ENCODE measurements at places on chromosomes 2 and 18.

GRCh38 chr2:119142824-119143223 lies 15.7 kb downstream of the C1QL2 start:
- no peak for DNase-seq

DNA sequence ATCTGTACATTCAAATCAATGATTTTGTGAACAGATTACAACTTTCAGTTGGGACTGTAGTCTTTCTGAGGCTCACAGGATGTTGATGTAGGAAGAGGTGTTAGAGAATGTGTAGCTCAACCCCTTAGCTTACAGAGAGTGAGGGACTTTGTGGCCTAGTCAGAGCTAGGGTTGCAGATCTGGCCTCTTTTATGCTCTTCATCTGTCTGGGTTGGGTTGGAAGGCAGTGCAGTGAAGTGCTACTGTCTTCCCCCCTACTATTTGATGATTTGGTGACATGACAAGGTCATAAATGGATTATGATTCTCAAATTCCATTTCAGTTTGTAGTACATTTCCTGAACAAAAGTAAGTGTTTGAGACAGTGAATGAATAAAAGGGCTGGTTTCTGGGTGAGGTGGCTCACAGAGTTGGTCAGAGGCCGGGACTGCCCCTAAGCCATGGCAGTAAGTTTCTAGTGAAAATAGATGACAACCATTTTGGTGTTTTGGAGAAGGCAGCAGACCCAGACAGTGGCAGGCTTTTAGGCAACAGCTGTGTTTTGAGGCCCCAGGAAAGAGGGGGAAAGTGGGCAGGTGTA lies 21.6 kb downstream of the MAP4K4 start:
- no peak for DNase-seq

DNA sequence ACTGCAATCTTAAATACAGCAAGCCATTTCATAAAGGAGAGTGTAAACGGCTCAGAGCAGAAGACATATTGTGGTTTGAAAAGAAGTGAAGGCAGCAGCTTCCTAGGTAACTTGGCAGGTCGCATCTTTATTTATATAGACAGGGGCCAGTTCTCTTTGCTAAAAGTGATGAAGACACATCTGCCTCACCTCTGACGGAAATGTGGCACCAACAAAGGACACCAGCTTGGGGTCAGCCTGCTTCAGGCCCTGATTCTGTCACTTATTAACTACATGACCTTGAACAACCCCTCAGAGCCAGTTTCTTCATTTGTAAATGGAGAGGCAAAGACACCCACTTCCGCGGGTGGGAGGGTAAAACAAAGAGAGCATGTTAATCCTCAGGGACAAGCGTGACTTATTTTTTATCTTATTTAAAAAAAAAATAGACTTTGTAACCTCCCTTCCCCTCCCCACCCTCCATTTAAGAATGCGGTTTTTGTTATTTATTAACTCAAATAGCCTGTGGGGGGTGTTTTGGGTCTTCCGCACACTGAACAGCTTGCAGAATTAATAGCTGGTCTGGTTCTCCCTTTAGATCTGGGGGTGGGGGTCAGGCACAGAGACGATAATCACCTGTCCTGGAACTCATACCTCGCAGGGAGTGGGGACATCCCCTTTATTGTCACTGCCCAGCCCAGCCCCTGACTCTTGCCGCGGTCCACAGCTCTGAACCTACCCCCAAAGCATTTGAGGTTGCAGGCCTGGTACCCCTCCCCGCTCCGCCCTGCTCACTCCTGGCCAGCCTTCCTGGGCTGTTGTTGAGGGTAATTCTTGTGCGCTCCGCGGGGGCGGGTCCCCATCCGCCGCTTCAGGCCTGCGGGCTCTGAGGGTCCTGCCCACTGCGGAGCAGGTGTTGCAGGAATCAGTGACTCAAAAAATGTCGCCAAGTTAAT lies 64.2 kb upstream of the TMEM17 start:
- DNase-seq = no peak

DNA sequence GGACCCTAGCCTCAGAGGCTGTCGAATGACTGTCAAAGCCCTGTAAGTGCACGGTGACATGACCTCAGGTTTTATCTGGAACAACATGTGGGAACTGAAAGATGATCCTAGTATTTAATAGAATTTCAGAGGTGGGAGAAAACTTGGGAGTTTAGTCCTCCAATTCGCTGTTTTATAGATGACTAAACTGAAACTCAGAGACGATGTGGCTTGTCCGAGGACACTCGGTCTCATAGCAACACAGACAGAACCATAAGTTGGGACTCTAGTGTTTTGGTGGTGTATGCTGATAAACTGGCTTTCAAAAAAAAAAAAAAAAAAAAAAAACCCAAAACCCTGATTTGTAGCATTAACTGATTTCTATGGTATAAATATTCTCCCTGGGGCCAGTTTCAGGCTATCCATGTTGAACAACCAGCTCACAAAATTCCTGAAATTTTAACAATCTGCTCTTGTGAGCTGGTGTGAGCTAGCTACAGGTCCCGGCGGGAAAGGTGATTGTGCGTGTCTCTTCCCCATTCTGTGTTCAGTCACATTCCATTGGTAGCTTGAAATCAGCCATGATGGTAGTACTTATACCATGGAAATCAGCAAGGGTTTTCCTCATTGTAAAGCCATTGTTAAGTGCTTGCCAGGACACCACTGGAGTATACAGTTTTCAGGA lies 195.5 kb upstream of the EPAS1 start:
- DNase-seq = no peak

DNA sequence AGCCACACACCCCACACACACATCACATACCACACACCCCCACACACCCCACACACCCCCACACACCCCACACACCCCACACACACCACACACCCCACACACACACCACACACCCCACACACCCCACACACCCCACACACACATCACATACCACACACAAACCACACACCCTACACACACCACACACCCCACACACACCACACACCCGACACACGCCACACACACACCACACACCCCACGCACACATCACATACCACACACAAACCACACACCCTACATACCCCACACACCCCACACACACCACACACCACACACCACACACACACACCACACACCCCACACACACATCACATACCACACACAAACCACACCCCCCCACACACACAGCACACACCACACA lies 22.4 kb downstream of the TWIST2 start:
- no peak for DNase-seq

DNA sequence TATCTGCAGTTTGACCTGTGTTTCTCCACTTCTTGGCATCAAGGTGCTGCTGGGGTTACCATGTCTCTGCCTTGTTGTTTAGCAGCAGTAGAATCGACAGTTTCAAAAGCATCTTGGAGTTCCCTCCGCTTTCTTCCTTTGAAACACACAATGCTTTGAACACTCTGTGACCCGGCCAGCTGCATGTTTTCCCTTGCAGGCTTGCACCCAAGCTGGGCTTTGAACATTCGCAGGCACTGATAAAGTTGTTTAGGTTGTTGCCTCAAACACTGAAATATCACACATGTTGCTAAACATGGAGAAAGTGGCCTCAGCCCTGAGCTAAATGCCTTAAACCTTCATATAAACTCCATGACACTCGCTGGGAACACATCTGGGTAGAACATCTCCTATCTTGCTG lies 251.7 kb downstream of the TSN start:
- DNase-seq = no peak

- DNase-seq = no peak
Observed at GRCh38 chr2:88765154-88765888, 73.8 kb downstream of the RPIA start.

GRCh38 chr2:9965119-9965822 lies 13.8 kb downstream of the GRHL1 start:
- DNase-seq = no peak

- DNase-seq = no peak
Observed at GRCh38 chr2:216569765-216570164, 63.5 kb upstream of the IGFBP2 start.

DNA sequence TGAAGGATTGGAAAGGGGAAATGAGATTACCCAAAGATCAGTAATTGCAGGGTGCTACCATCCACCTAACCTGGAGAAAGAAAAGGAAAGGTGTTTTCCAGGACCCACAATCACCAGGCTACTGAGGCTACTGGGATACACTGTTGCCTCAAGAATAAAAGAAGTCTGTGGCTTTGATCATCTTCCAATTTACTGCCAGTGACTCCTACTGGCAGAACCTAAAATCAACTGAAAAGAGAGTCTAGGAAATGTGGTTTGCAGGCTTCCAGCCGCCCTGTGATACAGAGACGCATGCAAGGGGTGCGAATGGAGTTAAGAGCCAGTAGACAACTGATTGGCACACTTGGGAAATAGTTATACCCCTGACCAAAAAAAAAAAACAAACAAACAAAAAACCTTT lies 16.6 kb upstream of the TTL start:
- DNase-seq = no peak

GRCh38 chr2:178074123-178075005 lies 1.8 kb upstream of the PDE11A start:
- no peak for DNase-seq

DNA sequence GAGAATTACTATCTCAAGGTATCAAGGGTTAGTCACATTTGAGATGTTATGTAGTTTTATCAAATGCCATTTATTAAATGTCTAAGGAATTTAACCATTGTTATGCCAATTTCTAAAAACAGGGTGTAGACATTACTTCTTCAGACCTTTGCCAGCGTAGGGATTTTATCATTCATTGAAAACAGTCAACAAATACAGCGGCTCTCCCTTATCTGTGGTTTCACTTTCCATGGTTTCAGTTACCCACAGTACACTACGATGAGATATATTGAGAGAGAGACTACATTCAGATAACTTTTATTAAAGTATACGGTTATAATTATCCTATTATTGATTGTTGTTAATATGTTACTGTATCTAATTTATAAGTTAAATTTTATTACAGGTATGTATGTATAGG lies 234.7 kb downstream of the TMX3 start:
- no peak for DNase-seq

DNA sequence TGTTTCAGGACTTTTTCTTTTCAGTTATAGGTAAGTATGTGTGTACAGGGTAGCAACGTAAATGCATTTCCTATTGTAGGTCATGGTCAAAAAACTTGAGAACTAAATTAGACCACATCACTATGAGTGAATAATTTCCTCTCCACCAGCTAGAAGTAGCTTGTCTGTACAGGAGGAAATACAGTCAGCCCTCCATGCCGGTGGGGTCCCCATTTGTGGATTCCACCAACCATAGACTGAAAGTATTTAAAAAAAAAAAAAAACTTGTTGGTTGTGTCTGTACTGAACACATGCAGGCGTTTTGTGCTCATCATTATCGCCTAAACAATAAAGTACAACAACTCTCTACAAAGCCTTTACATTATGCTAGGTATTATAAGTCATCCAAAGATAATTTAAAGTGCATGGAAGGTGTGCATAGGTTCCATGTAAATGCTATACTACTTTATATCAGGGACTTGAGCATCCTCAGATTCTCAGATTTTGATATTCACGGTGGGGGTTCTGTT lies 94.2 kb upstream of the NDUFV2 start:
- no peak for DNase-seq

GRCh38 chr2:135916207-135916606 lies 40.0 kb upstream of the MCM6 start:
- DNase-seq = no peak

- no peak for DNase-seq
Observed at GRCh38 chr2:128436479-128437203, 118.0 kb upstream of the HS6ST1 start.

DNA sequence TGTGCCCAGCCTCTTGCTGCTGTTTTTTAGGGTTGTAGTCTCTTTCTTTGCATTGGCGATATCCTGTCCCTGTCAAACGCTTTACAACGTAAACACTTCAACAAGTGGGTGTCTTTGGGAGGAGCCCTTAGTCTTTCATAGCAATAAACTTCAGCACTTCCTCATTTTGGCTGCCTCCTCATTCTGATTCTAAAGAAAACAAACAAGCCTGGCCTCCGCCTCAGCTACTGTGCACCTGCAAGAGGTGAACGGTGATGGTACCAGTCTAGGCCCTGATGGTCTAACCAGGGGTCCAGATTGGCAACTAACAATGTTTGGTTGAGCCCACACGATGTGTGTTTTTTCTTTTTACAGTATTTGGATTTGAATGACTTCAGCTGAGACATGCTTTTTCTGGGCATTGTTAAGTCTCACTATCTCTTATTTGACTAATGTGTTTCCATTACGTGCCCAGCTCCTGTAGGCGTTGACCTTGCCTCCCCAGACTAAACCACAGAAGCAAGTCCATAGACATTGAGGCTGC lies 53.2 kb upstream of the CUL3 start:
- peak; percentile 59 for DNase-seq

DNA sequence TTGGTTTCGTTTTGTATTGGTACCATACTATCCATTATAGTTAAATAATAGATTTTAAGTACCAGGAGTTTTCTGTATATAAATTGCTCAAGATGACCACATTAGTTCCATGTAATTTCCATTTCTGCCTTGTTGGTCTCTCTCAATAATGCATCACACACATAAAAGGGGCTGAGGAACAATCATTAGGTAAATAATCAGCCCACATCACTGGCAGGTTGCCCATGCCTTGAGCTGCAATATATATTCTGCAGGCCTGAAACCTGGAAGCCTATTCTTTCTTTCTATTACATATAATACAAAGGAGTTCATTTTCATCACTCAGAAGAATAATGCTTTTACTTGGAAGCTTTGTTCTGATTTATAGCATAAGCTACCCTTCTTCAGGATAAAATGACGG lies 616.1 kb upstream of the PKDCC start:
- DNase-seq = no peak

- DNase-seq = no peak
Observed at GRCh38 chr2:1504311-1504750, 91.1 kb downstream of the TPO start.

DNA sequence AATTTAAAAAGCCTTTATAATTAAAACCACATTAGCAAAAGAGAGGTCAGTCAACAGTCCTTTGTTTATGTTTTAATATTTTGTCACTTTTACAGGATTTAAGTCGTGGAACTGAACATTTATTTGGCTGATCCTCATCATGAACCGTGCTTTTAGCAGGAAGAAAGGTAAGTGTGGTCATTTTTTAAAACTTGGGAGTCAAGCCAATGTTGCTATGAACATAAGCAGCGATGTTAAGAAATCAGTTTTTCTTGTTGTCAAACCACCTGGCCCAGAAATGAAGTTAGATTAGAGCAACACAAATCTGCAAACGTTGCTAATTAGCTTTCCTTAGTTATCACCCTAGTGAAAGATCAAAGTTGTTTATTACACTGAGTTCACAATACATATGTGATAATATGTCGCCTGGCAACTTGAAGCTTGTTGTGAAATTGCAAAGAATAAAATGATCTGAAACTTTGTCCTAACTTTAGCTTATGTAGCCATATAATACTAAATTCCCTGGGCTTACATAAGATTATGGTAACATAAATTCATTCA lies 186.0 kb downstream of the GULP1 start:
- no peak for DNase-seq

DNA sequence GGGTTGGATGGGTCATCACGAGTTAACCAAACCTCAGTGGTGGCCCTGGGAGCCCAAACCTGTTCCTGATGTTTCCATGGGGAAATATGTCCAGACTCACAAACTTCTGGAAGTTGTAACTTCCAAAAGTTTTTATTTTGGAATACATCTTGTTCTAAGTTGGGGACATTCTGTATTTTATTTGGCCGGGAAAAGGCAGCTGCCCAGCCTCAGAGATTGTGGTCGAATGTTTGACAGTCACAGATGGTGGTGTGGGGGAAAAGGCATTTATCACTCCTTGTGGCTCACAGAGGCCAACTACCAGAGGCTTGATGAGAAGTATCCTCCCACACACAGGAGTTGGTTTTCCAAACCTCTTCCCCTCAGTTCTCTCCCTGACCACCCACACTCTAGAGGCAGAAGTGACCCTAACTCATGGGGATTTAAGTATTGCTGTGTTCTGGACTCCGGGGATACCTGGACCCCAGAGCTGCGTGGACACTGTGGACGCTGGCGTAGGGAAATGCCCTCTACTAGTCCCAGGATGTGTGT lies 124.7 kb upstream of the PPP1CB start:
- no peak for DNase-seq
